Fibroblast of mammary gland (primary cell): ENCODE measurements at places on chromosomes 2 and 18.

- peak; percentile 50 for DNase-seq
These were observed 898.9 kb downstream of the CPS1 start for GRCh38 chr2:211455216-211455841.

DNA sequence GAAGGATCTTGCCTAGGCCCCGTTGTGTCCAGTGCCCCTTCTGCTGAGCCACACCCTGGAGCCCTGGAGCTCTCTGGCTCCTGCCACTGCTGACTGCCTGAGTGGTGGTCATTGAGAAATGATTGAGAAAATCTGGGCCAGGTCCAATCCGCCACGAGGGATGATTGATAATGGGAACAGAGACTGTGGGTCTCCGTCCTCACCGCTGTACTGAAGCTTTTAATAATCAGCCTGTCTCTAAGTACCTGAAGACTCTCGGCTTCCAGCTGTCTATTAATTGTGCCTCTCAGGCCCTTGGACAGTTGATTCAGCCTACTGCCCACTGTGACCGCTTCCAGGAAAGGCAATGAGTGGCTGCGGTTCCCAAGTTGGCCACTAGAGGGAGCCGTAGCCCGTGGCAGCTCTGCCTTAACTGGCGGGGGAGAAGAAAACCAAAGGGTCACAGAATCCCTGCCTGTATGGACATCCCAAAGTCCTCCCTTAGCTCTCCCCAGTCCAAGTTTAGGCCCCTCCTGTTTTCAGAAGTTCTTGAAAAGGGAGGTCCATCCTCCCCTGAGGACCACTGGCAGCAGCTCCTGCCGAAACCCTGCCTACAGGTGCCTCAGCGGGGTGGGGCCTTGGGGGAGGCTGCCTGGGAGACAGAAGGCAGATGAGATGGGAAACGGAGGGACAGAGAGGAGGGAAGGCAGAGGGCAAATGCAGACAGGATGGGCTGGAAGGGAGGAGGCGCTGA, 213.6 kb downstream of the TNS1 start:
- peak; percentile 65 for DNase-seq

DNA sequence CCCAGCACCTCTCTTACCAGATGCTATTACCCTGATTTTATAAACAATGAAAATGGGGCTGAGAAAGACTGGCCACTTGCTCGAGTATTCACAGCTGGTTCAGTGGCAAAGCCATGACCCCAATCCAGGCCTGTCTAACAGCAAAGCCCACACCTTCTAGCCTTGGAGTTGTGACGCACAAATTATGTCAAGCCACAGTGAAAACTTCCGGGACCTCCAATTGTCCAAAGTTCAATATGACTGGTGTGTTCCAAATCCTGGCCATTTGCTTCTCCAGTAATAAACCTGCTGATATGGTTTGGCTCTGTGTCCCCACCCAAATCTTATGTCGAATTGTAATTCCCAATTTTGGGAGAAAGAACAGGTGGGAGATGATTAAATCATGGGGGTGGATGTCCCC, 64.7 kb upstream of the RIOK3 start:
- DNase-seq = no peak

DNA sequence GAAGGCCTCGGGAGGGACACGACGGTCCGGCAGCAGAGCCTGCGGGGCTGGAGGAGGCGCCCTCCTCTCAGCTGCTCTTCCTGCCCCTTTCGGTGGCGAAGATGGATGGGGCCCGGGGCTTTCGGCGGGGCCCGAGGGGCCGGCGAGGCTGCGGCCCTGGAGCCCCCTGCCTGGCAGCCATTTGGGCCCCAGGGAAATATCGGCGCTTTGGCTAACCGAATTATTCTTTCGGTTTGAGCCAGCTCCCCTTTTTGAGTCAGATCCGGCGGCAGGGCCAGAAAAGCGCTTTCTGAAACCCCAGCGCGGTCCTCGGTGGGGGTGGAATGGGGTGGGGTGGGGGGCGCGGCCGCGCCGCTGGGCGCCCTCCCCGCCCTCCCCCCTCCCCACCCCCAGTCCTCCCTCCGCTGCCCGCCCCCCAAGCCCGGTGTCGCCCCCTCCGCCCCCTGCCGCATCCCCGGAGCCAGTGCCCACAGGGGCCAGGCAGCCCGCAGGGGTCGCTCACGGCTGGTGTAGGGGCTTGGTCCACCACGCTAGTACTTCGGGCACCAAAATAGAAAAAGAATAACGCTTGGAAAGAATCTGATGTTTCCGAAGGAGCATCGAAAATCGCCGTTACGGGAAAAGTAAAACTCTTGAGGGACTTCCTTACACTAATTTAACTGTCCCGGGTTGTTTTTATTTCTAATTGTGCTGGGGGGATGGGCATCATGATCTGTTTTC, 9.1 kb upstream of the ARID5A start:
- DNase-seq = no peak
